Activated CD4-positive, alpha-beta memory T cell treated with anti-CD3 and anti-CD28 coated beads for 36 hours (primary cell): ENCODE measurements at places on chromosomes 4 and X.

DNA sequence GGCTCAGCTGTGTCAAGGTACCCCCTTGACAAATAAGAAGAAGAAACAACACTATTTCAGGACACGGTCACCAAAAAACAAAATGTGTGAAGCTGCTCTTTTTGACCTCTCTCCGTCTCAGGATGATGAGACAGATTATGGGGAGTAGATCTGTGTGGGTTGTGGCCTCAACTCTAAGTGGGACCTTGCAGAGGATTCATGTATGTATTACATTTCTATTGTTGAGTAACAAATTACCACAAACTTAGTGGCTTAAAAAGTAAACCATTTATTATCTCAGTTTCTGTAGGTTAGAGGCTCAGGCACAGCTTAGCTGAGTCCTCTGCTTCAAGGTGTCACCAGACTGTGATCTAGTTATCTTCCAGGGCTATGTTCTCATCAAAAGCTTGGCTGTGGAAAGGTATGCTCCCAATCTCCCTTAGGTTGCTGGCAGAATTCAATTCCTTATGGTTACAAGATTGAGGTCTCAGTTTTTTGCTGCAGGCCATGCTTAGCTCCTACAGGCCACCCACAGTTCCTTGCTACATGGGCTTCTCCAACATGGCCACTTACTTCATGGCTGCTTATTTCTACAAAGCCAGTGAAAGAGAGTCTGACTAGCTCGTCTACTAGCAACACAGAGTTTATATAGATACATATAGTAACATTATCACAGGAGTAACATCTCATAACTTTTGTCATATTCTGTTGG is 28.1 kb downstream of the DGKK start:
- no peak for DNase-seq

DNA sequence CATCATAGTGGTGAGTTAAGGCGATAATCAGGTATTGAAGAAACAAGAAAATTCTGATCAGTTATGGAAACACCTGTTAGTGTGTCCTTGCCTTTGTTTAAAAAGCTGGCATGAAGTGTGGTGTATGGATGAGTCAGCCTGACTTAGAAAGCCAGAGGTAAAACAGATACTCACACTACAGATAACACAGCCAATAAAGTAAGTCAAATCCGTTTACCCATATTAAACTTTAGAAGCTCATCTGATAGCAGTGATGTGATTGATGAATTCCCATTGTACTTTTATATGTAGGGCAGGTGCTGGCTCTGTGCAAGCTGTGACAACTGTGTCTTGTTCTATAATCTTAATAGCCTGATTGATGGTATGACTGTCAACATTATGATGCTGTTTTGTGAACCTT is 1392.7 kb upstream of the IGFBP7 start:
- DNase-seq: no peak

GRCh38 chr4:27008679-27009078 is 148.0 kb downstream of the STIM2 start:
- DNase-seq: no peak

- no peak for DNase-seq
These were observed 175.9 kb downstream of the SLC39A8 start for GRCh38 chr4:102169345-102169744.

GRCh38 chrX:40152173-40152711 is 54.5 kb upstream of the BCOR start:
- DNase-seq: peak; percentile 41

GRCh38 chrX:139739138-139739537 is 31.2 kb upstream of the MCF2 start:
- peak; percentile 29 for DNase-seq

DNA sequence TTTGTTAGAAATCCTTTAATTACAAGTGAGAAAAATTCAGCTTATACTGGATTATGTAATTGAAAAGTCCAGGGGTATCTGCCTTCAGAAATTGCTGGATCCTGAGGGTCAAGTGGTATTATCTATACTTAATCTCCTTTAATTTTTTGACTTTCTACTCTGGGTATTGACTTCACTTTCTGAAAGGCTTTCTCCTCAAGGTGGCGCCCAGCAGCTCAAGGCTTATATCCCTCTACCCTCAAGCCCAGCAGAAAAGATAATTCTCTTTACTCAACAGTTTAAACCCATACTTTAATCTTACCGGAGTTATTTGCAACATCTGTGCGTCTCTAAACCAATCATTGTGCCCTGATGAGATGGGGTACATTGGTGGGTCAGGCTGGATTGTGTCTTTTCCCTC is 129.5 kb downstream of the LARP7 start:
- DNase-seq: peak; percentile 12

DNA sequence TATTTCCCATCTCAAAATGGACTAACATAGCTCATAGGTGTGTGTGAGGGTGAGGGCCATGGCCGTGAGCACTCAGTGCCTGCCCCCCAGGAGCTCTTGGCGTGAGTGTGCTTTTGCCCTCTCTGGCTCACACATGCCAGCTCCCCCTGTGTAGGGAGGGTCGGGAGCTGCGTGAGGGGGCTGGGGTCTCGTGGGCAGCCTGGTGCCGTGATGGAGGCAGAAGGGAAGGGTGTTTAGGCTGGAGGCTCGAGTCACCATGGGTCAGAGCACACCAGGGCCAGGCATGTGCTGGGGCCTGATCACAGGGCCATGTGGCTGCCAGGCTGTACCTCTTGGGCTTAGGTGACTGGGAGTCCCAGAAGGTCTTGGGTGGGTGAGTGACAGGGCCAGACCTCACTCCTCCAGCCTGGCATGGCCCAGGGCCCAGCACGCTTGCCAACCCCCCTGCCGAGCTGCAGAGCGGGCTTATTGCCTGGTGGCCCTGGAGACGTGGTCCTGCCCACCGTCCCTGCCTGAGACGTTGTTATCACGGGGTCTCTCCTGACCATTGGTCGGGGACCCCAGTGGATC is 44.0 kb downstream of the ADRA2C start:
- no peak for DNase-seq

DNA sequence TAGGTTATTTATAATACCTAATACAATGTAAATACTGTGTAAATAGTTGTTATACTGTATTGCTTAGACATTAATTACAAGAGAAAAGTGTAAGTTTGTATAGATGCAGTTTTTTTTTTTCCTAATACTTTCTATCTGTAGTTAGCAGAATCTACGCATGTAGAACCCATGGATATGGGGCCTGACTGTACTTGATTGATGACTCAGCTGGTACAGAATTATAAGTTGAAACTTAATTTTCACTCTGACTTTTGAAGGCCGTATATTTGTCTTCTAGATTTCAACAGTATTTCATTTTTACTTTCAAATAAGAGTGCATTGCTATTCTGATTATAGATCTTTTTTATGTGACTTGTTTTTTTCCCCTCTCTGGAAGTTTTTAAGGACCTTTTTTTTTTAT is 30.8 kb upstream of the NDUFC1 start:
- no peak for DNase-seq

DNA sequence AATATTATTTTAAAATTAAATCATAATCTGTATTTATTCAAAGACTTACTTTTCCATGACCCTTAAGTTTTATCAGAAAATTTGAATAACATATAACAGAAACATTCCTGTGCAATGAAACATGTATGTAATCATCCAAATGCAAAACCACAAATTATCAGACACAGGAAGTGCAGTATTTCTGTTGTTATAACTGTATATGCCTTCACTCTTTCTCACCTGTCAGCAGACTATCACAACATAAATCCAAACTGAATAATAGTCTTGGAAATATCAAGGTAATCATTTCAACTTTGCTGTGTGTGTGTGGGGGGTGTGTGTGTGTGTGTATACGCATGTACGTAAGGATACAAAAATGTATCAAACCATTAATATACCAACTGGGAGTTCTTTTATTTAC is 285.9 kb downstream of the SLC7A11 start:
- no peak for DNase-seq

DNA sequence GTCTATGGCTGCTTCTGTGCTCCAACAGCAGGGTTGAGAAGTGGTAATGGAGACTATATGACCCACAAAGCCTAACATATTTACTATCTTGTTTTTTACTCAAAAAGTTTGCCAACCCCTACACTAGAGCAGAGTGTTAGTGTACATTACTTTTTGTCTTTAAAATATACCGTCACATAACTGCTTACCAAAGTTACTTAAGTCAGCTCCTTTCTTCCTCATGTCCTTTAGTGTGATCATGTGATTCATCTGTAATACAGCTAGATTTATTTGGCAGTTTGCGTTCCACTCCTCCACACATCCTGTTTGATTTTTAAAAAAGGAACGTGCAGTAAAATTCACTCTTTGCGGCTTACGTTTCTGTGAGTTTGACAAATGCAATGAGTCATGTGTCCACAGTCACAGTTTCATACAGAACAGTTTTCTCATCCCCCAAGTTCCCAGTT is 162.4 kb upstream of the GPRIN3 start:
- peak; percentile 37 for DNase-seq

- DNase-seq: no peak
These were observed 51.1 kb upstream of the JADE1 start for GRCh38 chr4:128758314-128758922.

- no peak for DNase-seq
These were observed 72.6 kb downstream of the ANAPC4 start for GRCh38 chr4:25449688-25450087.

GRCh38 chrX:40105835-40106675 is 8.3 kb upstream of the BCOR start:
- DNase-seq: peak; percentile 81

DNA sequence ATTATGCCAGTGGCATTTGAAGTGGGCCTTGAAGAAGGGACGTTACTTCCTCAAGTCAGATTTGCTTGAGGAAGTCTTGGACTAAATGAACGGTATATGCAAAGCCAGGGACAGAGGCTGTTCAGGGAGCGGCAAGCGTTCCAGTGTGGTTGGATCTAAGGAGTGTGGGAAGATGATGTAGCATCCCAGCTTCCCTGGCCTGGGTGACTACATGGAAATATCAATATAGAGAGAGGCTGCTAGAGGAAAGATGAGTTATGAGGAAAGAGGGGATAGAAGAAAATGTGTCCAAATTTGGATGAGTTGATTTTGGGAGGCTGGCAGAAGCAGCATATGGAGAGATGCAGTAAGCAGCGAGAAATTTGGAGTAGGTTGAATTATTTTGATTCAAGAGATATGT is 432.5 kb upstream of the TENM3 start:
- DNase-seq: no peak

GRCh38 chr4:17934286-17934685 is 87.3 kb downstream of the LCORL start:
- DNase-seq: no peak

GRCh38 chrX:13311560-13311959 is 8.3 kb downstream of the ATXN3L start:
- no peak for DNase-seq

- DNase-seq: no peak
These were observed 92.8 kb upstream of the CCDC160 start for GRCh38 chrX:134144231-134144630.

- DNase-seq: no peak
These were observed 17.6 kb upstream of the CXCL5 start for GRCh38 chr4:74016068-74016467.

GRCh38 chr4:26082565-26082964 is 168.5 kb downstream of the SMIM20 start:
- no peak for DNase-seq

GRCh38 chr4:182067828-182068227 is 175.4 kb upstream of the TENM3 start:
- no peak for DNase-seq

- no peak for DNase-seq
These were observed 695.0 kb upstream of the HS3ST1 start for GRCh38 chr4:12123707-12124106.

DNA sequence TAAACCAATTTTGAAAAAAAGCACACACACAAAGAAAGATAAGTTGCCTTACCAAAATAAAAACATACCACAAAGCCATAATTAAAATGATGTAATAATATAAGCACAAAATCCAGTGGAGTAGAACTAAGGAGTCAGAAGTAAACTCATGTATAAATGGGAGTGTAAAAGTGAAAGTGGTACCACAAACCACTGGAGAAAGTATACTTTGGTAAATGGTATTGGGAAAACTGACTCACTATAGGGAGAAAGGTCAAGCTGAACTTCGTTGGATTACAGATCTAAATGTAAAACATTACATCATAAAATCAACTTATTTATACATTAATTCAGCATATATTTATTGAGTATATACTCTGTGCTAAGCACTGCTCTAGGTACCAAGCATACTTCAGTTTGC is 46.3 kb upstream of the HHIP start:
- no peak for DNase-seq

GRCh38 chr4:55215087-55215486 is 89.7 kb upstream of the KDR start:
- DNase-seq: no peak

- DNase-seq: no peak
These were observed 161.0 kb downstream of the SHOX start for GRCh38 chrX:791479-792034.

GRCh38 chr4:91758487-91758886 is 545.3 kb upstream of the GRID2 start:
- DNase-seq: no peak

GRCh38 chr4:111330786-111331185 is 707.9 kb upstream of the PITX2 start:
- no peak for DNase-seq

DNA sequence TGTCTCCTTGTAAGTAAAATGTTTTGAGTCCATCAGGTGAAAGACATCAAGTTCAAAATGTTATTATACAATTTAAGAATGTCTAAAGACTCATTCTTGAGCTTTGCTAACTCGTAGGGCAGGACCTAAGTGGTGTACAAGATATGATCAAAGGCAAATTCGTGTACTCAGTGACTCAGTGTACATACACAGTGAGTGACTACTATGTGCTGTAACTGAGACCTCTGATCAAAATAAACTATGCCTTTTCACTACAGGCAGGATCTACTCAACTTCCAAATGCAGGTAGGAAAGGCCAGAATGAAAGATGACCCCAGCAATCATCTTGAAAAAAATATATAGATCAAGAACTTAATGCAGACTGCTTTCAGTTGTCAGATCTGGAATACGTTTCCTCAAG is 49.9 kb downstream of the ADGRG2 start:
- DNase-seq: no peak

- DNase-seq: no peak
These were observed 193.7 kb upstream of the SPANXN4 start for GRCh38 chrX:142831961-142832530.

DNA sequence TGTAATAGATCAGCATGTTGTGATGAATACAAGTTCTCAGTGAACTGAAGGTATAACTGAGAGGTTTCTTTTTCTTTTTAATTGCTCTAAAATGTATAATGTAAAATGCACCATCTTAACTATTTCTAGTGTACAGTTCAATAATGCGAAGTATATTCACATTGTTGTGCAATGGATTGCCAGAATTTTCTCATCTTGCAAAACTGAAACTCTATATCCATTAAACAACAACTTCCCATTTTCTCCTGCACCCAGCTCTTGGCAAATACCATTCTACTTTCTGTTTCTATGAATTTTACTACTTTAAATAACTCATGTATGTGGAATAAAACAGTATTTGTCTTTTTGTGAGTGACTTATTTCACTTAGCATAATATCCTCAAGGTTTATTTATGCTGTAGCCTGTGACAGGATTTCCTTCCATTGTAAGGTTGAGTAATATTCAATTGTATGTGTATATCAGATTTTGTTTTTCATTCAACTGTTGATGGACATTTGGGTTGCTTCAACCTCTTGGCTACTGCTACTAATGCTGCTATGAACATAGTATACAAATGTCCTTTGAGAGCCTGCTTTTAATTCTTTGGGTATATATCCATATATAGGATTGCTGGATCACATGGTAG is 53.5 kb upstream of the NPFFR2 start:
- DNase-seq: no peak

GRCh38 chrX:63436865-63437264 is 85.7 kb upstream of the SPIN4 start:
- DNase-seq: no peak
